Stimulated activated CD4-positive, alpha-beta T cell treated with anti-CD3 and anti-CD28 coated beads, Interleukin-1b, Interleukin-23, amount 100 ng/mL, for 24 hours (primary cell): ENCODE measurements at places on chromosomes 12 and 14.
A peak's percentile ranks its signal among the peaks of the same experiment; 100 is the strongest.

DNA sequence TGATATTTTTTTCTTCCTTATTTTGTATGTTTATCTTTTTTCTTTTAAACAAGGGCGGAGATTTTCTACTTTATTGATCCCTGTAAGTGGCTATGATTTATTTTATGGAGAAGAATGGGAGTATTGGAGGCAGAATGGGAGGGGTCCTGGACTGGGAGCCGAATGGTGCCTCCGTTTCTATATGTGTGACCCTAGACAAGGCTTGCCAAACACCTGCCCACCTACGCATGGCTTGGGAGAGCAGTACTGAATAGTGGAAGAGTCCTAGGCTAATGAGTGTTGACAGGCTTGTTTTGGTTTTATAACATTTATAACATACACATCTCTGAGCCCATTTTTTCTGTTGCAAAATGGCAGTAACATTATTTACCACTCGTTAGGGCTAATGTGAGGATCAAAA lies 29.0 kb downstream of the STK38L start:
- DNase-seq: no peak

- no peak for DNase-seq
These were observed 81.1 kb upstream of the CCDC198 start for GRCh38 chr14:57574617-57575288.

DNA sequence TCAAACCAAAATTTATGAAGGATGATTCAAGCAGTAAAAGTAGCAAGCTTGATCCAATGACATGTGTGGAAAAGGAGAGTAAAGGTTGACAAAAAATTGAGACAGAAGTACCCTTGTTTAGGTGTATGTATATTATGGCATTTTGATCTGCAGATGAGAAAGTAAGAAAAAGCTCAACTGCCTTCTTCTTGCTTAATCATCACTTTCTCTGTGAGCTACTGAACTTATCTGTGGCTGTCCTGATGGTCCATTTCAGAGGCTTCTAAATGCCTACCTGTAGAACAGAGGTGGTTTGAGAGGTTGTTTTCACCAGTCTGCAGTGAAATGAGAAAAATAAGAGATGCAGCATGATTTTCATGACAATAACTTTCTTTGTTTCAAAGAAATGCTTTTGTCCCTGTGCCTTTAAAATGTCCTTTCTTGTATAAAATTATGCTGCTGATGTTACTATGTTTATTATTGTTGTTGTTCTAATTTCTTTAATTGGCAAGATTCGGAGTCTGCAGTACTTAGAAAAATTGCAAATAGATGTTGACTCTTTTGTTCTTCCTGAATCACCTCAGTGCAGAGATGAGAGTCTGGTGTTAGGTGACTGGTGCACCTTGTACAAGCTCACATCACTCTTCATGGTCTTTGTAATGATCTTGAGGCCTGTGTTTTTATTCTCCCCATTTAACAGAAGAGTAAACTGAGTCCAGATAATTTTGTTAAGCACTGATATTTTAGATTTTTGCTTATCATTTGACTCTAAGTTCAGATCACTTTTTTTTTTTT lies 821.9 kb downstream of the VRK1 start:
- DNase-seq: no peak

DNA sequence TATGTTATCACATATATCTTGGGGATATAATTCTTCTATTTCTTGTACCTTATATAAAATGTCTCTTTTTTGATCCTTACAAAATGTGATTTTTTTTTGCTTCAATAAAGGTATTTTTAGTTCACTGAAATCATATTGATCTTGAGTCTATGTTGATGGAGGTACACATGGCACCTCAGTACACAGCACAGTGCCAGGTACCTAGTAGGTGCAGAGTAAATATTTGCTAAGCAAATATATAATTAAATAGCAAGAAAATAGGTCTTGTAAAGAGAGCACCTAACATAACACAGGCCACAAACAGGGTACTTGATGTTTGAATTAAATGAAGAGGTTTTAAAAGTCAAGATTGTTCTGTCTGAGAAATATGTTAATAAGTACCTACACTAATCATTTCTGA lies 69.7 kb downstream of the CIT start:
- no peak for DNase-seq

- no peak for DNase-seq
These were observed 25.5 kb downstream of the ZNF664 start for GRCh38 chr12:123998344-123998990.

DNA sequence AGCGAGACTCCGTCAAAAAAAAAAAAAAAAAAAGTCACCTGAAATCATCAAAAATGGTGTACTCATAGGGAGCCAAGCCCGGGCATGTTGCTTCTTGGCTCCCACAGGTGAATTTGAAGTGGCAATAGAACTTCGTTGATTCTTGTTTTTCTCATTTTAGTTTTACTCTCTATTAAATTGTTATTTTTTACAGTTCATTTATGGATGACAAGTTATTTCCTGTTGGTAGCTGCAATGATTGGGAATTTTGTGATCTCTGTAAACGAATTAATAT lies 1.3 kb downstream of the TM7SF3 start:
- DNase-seq: no peak

GRCh38 chr14:38481952-38482678 lies 226.2 kb upstream of the CLEC14A start:
- DNase-seq: no peak

- DNase-seq: no peak
These were observed 13.9 kb upstream of the MYL2 start for GRCh38 chr12:110934093-110934852.

DNA sequence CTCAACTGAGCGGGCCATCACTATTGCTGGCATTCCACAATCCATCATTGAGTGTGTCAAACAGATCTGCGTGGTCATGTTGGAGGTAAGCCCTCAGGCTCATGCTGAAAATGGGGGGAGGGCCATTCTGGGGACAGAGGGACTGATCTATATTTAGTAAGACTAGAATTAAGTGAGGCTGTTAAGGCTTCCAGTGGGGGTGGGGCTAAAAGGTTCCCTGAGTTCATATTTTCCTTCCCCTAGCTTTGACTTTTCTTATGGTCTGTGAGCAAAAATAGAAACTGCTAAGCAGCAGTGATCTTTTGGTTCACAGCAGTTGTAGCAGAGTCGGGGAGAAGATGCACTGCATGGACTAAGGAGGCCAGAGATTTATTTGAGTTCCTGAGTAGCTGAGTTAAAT lies 9.2 kb downstream of the PCBP2 start:
- DNase-seq: no peak

- no peak for DNase-seq
These were observed 281.7 kb upstream of the RTL1 start for GRCh38 chr14:101185073-101185835.

GRCh38 chr12:23686095-23686494 lies 263.4 kb downstream of the SOX5 start:
- no peak for DNase-seq

DNA sequence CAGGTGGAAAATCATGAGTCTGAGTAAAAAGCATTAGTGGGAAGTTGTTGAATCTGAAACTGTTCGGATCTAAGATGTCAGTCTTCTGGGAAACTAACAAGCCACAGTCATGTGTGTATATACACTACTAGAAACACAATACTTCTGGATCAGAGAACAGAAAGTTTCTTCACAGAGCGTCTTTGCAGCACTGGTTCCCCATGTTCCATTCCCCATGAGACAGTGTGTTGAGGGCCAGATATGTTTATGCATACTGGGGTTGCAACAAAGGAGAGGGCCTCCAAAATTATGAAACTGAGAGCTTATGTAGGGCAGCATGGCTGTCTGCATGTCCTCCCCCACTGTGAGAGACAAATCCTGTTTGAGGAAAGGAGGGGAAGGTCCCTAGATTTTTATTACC lies 295.0 kb upstream of the NAV3 start:
- no peak for DNase-seq

- no peak for DNase-seq
These were observed 35.0 kb upstream of the FUT8 start for GRCh38 chr14:65377576-65377975.

- DNase-seq: no peak
These were observed 666.6 kb downstream of the DIO2 start for GRCh38 chr14:79544698-79545070.

- DNase-seq: no peak
These were observed 1077.0 kb downstream of the LRFN5 start for GRCh38 chr14:42683707-42684106.

GRCh38 chr14:95774265-95775160 lies 60.6 kb upstream of the TCL1A start:
- DNase-seq: peak; percentile 31

DNA sequence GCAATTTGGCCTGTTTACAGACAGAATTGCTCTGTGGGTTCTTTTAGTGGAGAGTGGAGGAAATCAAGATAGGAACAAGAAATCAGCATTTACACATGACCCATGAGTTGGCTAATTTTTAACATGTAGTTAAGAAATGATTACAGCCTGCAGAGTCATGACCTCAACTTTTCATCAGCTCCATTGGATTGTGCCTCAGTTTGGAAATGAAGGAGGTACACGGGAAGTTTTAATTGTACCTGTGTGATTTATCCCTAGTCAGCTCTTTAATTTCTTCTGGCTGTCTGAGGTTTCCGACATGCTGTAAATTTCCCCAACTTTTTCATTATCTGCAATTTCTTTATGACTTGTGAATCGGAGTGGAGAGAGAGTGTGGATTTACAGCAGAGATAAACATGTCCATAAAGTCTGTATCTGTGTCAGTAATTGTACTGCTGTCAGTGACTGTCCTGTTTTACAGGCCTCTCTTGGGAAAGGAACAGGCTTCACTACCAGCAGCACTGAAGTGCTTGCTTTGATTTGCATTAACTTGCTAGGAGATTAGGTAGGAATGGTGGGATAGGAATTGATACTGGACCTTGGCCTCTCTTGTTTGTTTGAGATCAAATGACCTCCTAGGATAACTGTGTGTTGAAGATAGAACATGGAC lies 49.2 kb downstream of the LIN52 start:
- no peak for DNase-seq

GRCh38 chr12:11780521-11781101 lies 131.1 kb downstream of the ETV6 start:
- no peak for DNase-seq

GRCh38 chr14:41073544-41073943 lies 533.1 kb upstream of the LRFN5 start:
- DNase-seq: no peak

GRCh38 chr12:52519387-52519703 lies 849 bp downstream of the KRT5 start:
- no peak for DNase-seq

- no peak for DNase-seq
These were observed 171.8 kb upstream of the KRR1 start for GRCh38 chr12:75683220-75683619.

DNA sequence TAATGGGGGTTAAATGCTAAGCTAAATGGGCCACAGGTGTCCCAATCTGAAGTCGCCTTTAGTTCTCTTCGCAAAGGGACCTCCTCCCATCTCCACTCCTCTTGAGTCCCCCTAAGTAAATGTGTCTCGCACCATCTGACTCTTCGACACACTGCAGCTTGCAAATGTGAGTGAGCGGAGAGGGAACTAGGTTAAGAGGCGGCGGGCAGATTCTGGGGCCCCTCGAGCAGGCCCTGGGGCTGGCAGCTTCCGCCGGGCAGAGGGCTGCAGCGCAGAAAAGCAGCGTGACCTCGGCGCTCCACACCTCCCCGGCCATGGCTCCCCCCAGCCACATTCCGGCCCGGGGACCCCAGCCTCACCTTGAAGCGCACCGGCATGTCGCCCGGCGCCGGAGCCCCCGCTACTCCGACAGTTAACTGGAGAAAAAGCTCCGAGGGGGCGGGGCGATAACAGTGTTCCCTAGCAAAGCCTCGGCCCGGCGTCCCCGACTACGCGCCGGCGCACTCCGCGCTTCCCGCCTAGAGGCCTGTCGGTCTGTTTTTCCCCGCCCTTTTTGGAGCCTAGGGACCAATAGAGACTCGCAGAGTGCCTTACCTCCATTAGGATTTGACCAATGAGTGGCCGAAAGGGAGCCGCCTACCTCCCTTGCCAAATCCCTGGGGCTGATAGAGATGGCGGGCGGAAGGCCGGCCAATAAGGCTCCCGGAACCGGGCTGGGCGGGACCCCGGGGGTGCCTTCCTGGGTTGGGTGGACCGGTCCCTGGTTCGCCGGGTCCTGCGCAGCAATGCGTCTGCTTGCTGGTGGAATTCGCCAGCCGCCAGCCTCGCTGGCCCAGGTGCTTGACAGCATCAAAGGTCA lies at the start of gene MDM1:
TSS of gene MDM1 (minus strand) at position 494 of the 859 bp plus-strand sequence. CDS start at position 377, 117 bp downstream.
- DNase-seq: peak; percentile 83

DNA sequence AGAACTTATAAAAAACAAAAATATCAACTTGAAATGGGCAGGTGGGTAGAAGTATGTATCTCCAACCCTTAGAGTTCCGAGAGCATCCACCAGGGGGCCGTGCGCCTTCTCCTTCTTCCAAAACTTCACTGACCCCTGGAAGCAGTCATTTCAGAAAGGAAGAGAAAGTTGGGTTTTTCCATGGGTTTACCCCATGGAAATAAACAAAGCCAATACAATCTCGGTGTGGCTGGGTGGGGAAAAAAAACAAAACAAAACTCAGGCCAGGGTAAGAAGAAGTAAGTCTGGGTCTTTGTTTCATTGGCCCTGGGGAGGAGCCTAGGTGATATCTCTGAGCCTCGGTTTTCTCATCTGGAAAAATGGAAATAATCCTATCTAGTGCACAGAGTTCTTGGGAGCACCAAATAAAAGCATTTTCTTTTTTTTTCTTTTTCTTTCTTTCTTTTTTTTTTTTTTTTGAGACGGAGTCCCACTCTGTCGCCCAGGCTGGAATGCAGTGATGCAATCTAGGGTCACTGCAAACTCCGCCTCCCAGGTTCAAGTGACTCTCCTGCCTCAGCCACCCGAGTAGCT lies 33.6 kb upstream of the HNF1A start:
- DNase-seq: peak; percentile 51

DNA sequence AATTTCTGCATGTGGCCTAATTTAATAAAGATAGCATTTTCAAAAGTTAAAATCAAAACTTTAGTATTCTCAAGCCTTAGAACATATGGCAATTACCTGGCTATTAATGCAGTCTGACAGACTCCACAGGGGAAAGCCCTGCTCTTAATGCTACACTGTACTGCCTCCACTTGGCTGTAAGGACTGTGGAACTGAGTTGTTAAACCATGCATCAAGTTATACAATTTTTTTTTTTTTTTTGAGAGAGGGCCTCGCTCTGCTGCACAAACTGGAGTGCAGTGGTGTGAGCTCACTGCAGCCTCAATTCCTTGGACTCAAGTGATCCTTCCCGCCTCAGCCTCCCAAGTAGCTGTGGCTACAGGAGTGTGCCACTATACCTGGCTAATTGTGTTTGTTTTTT lies 19.0 kb upstream of the NDUFA12 start:
- no peak for DNase-seq

DNA sequence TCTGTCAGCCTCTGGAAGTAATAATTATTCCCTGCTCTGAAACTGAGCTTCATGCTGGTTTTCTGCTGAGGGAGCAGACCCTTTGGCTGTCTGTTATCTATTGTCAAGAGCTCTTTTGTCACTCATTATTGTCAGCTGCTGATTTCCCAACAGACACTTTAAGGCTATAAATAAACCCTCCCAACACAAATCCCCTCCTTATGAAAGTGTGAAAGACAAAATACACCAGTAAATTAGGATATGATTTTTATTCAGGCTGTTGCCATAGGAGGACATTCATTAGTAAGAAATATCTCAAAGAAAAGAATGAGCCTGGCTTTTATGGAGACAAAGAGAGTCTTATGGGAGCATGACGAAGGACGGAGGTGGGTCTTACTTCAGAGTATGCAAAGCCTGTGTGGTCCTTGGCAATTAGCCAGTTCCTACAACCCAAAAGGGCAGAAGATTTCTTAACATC lies 180.8 kb downstream of the CRADD start:
- DNase-seq: no peak
